SJCRH30 (cell line): ENCODE measurements at places on chromosomes 1 and 21.

DNA sequence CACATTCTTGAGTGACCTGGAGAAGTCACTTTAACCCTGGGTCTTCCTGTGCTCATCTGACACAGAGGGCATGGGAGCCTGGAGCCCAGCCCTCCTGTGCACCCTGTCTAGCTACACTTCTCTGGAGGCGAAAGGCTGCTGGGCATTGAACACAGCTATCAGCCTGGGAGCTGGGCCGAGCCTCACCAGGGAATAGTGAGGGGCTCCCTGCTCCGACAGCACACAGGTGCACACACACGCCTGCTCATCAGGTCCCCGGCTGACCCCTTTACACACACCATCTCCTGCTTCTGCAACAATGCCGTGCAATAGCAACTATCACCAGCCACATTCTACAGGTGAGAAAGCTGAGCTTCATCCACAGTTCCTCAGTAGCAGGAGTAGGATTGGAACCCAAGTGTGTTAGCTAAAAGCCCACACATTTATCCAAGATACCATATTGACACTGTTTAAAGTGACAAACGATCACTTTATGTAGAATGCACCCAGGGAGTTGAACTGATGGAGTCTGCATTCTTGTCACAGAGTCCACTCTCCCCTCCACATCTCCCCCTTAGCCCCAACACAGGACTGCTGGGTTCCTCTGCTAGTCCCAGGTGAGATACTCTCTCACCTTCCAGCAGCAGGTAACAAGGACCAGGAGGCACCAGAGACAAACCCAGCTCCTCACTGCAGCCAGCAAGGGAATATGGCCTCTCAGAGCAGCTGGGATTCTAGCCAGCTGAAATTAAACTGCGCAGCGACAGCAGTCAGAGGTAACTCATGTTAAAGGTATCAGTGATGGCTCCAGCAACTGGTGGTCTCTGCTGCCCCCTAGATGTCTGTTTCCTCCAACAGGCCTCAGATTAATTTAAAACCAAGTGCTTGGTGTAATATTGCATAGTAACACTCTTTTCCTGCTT lies 18.3 kb upstream of the CAPN8 start:
- DNase-seq = peak; percentile 63

DNA sequence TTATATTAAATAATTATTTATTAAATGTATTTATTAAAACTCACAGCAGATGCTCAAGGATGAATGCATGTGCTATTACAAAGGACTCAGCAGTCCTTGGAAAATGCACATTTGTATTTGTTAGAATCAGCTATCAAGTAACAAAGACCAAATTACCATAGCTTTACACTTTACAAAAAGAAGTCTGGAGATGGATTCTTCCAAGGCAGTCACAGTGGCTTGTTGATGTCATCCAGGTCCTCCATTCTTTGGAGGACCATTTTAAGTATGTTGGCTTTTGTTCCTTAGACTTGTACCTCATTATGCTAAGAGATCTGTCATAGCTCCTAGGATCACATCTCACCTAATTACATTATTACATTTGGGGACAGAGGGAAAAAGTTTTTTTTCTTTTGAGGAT lies 63.4 kb downstream of the NTMT2 start:
- DNase-seq = no peak

- DNase-seq = no peak
These were observed 50.1 kb downstream of the KCNC4 start for GRCh38 chr1:110260194-110260593.

DNA sequence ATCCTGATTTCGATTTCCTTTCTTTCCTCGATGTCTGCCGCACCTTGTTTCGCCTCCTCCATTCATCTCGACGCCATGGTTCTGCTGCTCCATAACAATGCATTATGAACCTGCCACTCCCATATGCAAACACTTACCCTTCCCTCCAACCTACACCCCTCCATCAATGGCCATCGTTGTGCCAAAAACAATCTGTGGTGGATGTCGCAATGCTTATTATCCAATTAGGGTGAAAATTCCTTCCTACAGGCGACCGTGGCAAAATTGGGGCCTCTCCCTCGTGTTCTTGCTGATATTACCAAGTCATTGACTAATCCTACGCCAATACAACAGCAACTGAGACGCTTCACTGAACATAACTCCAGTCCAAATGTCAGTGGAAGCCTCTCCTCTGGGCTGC lies 40.3 kb downstream of the CLEC20A start:
- DNase-seq = no peak

DNA sequence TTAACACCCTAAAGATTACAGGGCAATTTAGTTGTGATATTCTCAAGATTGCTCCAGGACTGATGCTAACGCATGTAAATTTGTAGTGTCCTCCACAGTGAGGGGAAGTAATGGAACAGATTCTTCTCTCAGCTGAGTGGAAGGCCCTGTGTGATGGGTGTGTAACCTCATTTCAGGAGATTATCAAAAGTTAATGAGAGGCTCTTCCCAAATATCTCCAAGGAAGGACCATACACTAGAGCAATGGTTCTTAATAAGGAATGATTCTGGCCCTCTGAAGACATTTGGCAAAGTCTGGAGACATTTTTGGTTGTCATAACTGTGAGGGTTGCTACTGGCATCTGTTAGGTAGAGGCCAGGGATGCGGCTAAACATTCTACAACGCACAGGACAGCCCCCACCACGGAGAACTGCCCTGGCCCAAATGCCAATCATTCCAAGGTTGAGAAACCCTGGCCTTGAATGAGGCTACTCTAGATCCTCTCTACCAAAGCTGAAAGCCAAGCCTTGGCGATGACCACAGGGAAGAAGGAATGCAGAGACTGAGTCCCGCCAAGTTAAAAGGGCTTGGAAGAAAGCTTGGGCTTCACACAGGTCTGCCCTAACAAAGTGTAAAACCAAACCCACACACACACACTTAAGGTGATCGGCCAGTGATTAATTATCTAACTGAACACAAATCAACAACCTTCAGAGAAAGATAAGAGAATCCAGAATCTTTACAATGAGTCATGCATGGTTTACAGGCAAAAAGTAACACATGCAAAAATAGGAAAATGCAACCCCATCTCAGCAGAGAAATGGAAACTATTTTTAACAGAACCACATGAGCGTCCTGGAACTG lies 135.8 kb downstream of the SYF2 start:
- DNase-seq = no peak

- DNase-seq = peak; percentile 16
These were observed 113.5 kb downstream of the OMA1 start for GRCh38 chr1:58432851-58433668.

- no peak for DNase-seq
These were observed 373.8 kb downstream of the HHAT start for GRCh38 chr1:210702506-210702905.

GRCh38 chr1:20074055-20074724 lies 4.2 kb downstream of the PLA2G5 start:
- DNase-seq = no peak

DNA sequence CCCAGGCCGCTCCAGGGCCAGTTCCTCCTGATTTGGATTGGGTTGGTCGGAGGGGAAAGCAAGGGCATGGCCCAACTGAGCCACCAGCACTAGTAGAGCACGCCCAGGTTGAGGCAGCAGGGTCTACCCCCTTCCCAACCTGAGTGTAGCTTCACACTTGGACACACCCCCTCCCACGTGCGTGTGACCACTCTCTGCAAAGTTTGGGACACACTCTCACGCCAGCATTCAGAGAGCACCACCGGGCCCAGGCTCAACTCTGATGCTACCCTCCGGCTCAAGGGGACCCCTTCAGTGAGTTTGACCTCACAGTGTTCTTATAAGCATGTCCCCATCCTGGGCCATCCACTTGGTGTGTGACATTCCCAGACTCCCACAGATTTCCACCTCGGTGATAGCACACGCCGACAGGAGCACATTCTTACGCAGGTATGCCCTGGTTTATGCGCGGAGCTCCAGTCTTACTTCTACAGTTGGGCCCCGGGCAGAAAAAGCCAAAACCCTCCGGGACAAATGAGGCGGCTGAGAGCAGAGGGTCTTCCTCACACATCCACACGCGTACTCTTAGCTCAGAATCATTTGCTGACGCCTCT lies 3.0 kb upstream of the DMRTA2 start:
- DNase-seq = no peak

DNA sequence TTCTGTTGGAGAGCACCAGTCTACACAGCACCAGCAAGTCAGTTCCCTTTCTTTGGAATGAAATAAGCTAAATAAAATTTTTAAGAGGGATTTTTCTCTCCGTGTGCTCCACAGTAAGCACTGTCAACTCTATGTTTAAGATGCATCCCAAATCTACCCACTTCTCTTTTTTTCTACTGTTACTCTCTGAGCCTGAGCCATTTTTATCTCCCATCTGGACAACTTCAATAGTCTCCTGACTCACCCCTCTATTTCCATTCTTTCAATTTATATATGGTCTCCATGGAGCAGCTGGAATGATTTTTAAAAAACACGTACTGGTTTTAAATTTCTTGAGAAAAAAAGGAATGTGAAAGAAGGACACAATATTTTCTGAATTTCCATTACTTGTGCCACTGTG lies 24.7 kb upstream of the CCT8 start:
- DNase-seq = no peak

GRCh38 chr1:177077734-177078499 lies 86.6 kb downstream of the ASTN1 start:
- no peak for DNase-seq

- DNase-seq = no peak
These were observed 80.9 kb upstream of the ESRRG start for GRCh38 chr1:216804111-216804510.

GRCh38 chr1:224747578-224747977 lies 131.5 kb downstream of the CNIH3 start:
- peak; percentile 41 for DNase-seq

DNA sequence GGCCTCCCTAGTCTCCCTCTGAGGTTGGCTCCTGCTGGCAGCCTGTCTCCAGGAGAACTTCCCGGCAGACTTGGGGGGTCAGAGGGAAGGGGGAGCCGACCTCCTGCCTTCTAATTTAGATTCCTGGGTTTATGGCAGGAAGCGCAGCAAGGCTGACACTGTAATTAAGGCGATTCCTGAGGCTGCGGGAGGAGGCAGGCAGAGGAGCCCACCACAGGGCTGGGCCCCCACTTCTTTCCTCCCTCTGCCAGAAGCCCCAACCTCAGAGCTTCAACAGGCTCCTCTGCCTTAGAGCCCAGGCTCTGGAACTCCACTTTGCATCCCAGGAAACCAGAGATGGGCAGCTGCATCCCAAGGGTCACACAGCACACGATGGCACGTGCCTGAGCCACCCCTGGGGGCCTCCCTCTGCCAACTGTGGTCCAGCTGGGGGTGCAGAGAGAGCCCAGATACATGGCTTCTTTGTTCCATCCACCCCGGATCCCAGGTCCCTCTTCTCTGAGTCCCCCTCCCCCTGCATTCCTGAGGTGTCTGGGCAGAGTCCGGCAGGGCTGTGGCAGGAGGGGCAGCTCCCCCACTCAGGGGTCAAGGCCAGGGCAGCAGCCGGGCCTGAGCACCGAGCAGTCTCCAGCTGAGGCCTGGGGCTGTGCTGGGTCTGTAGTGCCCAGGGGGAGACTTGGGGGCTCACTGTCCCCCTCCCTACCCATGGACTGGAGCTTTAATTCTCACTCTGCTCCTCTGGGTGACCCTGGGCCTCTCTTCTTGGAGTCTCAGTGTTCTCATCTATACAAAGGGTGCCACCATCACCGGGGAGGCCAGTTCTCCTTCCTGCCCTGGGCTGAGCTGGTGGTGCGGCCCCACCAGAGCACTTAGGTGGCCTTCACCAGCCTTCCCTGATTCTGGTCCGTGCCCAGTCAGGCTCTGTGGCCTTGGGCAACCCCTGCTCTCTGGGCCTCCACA lies 39.4 kb upstream of the FAM131C start:
- DNase-seq = peak; percentile 88

DNA sequence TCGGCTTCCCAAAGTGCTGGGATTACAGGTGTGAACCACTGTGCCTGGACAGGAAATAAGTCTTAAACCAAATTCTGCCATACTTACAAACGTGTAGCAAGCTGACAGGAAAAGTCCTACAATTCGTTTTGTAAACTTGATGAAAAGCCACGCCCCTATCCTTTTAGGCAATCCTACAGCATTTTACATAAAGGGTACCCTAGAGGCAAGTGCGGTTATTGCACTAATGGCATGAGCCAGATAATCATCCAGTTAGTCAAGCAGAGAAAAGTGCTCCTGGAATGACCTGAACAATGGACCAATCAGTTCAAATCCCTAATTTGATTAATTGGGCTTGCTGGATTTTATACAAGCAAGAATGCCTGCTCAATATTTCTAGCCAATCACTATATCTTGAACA lies 338.2 kb downstream of the KIF26B start:
- DNase-seq = no peak

- no peak for DNase-seq
These were observed 62.5 kb downstream of the OSBPL9 start for GRCh38 chr1:51679435-51679834.

- no peak for DNase-seq
These were observed 7.5 kb upstream of the PARK7 start for GRCh38 chr1:7953850-7954609.

DNA sequence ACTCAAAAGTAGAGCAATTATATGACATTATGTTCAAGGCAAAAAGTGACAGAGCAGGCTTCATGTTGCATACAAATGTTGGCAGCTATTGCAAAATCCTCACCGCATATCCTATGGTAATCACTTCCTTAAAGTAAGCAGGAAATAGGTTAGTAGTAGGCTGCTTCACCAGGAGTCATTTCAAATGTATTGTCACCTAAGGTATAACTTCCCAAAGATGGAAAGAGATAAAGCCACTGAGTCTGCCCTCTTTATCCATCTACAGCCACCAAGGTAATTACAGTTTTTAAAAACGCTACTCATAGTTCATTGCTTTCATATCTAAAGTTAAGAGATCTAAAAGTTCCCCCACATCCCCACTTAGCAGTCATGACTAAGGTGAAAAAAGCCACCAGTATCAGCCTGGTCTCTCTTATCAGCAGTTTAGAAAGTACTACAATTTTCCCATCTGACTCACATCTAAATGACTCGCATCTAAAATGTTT lies 31.6 kb upstream of the UBE2U start:
- no peak for DNase-seq
